ENCODE measurements at places on chromosomes 11 and 22.

DNA sequence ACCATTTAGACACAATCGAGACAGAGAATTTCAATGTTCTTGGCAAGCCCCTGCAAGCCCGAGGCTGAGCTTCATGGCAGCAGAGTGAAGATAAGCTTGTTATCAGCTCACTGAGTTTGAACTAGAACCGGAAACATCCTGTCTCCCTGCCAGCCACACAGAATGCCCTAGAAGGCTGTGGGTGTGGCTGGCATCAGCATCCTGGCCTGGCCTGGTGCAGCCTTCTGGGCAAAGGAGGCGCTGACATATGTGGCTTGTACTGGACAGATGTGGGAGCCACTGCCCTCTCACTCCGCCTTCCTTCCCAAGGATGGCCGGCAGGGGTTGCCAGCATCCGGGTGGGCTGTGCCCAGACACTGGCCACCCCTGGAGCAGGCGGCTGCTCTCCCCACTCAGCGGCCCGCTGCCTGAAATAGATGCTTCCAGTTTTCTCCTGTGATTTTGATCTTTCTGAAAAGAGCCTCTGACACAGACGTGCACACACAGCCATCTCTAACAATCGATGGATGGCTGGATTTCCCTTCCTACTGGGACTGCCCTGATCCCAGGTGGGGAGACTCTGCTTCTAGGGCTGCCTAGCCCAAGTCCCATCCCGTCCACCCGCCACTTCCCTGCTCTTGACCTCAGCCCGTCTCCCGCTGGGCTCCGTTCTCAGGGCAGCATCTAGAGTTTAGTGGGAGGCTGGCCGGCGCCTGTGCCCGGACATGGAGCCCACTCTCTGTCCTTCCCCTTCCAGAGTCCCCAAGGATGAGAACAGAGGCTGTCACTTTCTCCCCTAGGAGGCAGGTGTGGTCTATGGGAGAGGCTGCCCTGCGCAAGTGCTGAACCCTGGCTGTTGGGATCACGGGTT is 149.7 kb downstream of the CTTN start:
- peak; percentile 59 for DNase-seq

- no peak for DNase-seq
Observed at GRCh38 chr11:130310622-130311021, 4.1 kb downstream of the ZBTB44 start.

- no peak for DNase-seq
Observed at GRCh38 chr11:8285228-8285627, 21.6 kb upstream of the LMO1 start.

DNA sequence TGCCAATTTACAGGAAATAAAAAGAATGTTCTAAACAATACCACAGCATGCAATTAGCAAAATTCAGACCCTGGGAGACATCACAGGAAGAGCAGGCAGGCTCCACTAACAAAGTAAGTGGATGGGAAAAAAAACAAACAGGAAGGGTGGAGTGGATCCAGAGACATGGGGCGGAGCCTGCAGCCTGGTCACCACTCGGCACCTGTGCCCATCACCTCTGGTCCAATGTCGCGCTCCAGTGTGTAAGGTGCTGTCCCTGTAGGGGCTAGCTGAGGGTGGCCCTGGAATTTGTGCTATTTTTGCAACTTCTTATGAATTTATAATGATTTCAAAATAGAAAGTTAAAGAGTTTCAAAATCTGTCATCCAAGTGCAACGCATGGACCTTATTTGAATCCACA is 11.0 kb upstream of the MOB2 start:
- DNase-seq, result no peak

- DNase-seq, result peak; percentile 92
Observed at GRCh38 chr11:78715639-78716311, 141.1 kb upstream of the NARS2 start.

- DNase-seq, result no peak
Observed at GRCh38 chr11:6388748-6389147, 1.5 kb upstream of the SMPD1 start.

DNA sequence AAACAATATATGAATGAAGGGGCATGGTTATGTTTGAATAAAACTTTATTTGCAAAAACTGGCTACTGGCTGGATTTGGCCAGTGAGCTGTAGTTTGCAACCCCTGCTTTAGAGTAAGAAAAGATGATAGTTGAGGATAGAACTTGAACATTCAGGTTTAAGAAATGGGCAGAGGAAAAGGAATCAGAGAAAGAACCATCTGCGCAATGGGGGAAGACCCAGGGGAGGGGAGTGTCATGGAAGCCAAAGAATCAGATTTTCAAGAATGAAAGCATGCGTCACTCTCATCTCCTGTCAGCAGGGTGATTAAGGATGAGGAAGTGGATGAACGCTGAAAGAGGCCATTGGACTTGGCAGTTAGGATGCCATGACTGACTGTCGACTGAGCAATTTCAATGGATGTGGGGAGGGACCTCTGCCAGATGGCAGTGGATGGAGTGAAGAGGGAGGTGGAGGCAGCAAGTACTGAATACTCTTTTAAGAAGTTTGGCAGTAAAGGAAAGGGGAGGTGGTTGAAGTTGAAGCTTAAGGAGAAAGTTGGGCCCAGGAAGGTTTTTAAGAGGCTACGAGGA is 21.2 kb downstream of the FAT3 start:
- no peak for DNase-seq
